ENCODE measurements at places on chromosomes 2 and 18.

DNA sequence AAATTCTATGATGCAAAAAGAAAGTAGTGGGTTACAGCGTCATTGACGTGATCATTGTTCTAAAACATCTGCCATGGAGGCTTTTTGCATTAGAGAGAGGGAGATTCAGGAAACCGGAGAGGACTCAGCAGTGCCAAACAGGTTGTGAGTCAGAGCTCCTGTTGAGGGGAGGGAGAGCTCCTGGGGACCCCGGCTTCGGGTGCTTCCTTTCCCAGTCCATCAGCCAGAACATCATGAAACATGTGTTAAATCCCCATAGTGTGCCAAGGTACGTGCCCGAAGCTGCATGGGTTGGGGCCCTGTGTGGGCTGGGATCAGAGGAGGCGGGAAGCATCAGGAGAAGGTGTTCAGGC, 791 bp upstream of the CYRIA start:
- no peak for DNase-seq

GRCh38 chr2:215752991-215753390, 260.4 kb downstream of the MREG start:
- no peak for DNase-seq

GRCh38 chr2:70732766-70733645, 35.0 kb downstream of the ADD2 start:
- DNase-seq = no peak

DNA sequence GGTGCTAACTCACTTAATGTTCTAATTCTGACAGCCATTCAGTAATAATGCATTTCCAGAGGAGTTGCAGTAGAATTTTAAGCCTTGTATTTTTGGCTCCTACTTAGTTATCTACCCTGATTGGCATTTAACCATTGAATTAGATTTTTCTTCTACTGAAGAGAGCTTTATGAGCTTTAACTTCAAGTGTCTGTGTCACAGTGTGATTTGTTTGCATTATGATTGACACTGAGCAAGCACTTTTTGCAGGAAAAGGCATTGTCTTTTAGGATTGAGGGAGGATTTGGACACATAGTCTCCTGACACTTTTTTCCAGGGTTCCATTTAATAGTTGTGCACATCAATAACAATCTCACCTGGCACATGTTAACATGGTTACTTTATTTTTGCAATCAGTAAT, 26.7 kb downstream of the LYPD6 start:
- no peak for DNase-seq

DNA sequence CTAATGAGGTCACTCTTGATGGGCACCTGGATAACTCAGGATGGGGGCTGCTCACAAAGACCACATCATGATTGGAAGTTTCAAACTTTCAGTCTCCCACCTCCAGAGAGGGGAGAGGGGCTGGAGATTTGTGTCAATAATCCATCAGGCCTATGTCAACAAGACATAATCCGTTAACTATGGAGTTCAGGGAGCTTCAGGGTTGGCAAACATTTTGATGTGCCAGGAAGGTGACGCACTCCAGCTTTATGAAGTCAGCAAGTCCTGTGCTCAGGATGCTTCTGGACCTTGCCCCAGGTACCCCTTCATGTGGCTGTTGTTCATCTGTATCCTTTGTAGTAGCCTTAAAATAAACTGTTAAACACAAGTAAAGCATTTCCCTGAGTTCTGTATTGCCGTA, 19.0 kb downstream of the SKA1 start:
- no peak for DNase-seq

DNA sequence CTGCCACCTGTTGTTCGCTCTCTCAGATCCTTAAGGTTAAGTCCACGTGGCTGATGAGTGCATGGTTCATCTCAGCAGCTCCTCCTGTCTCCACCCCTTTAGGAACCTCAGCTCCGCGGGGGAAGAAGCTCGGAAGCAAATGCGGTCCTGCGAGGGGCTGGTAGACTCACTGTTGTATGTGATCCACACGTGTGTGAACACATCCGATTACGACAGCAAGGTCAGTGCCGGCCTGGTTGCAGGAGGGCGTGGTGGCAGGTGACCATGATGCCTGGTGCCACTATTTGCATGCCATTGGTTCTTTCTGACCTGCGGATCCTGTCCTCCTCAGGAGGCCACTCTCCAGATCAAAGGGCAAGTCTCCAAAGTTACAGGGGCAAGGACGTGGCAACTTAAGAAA, 133.9 kb upstream of the DAPL1 start:
- no peak for DNase-seq

DNA sequence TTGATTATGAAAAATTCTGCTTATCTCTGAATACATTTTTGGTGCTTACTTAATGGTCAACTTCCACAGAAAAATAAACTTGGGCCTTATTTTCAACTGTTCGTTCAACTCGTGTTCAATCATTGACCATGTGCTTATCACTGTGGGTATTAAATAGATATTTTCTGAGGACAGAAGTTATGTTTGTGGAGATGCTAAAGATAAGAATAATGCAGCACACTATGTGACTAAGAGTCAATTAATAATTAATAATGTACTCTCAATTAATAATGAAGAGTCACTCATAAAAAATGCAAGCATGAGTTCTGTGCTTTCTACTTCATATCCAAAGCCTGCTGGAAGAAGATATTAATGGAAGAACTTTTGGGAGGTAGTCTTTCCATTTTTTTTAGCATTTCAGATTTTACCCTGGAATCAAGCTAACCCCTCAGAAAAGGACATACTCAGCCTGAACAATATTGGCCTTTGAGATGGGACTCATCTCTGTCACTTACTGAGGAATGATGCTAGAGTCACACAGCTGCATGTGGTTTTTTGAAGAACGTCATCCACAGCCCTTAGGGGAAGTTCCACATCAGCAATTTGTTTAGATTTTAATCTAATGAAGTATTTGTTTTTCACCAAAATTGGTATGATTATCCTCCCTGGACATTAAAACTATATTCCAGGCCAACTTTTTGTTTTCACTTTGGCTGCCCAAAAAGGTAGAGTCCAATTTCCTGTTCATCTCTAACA, 191.9 kb upstream of the CRIM1 start:
- DNase-seq = no peak

Measured in activated CD4-positive, alpha-beta T cell treated with anti-CD3 and anti-CD28 coated beads for 24 hours (primary cell).